Regular cardiac myocyte (primary cell): ENCODE measurements at places on chromosomes 2 and 18. TPM values are rescaled to one million over a fixed set of nuclear protein-coding genes. Genes with fewer than 3 reads are reported as not detected.

The NAGK gene
- 44.0 and 167 TPM in 2 replicates for total RNA-seq

The FAM117B gene
- total RNA-seq: 0.77 and 2.5 TPM in 2 replicates

The IL1RL1 gene
- 1.1 and 2.3 TPM in 2 replicates for total RNA-seq

The HOXD8 gene
- 0.38 and 0.85 TPM in 2 replicates for total RNA-seq

The GAD1 gene
- under 0.01 and 0.19 TPM in 2 replicates for total RNA-seq

The CGREF1 gene
- total RNA-seq: 5.0 and 14.9 TPM in 2 replicates

The NGEF gene
- 0.28 and 1.9 TPM in 2 replicates for total RNA-seq

The GPR35 gene
- 0.19 and 0.85 TPM in 2 replicates for total RNA-seq

The ANTXR1 gene
- total RNA-seq: 40.0 and 45.2 TPM in 2 replicates

The RBM44 gene
- total RNA-seq: 0.19 and 0.56 TPM in 2 replicates

The CCDC93 gene
- 17.6 and 27.3 TPM in 2 replicates for total RNA-seq

The CFAP65 gene
- total RNA-seq: not detected in 2 replicates

The CRYBA2 gene
- total RNA-seq: not detected in 2 replicates

The CCDC68 gene
- total RNA-seq: 5.0 and 5.9 TPM in 2 replicates

The VWC2L gene
- not detected in 2 replicates for total RNA-seq

The ERBB4 gene
- total RNA-seq: 0.28 and 0.77 TPM in 2 replicates

The PLCD4 gene
- total RNA-seq: 2.3 and 3.1 TPM in 2 replicates

The PLGLB1 gene
- total RNA-seq: not detected in 2 replicates

The RNU2-63P gene
- total RNA-seq: not detected in 2 replicates

The GDF7 gene
- under 0.01 and 0.28 TPM in 2 replicates for total RNA-seq

The DAPL1 gene
- not detected in 2 replicates for total RNA-seq

The POTEJ gene
- total RNA-seq: not detected in 2 replicates

The UGT1A7 gene
- total RNA-seq: not detected in 2 replicates

The FSIP2 gene
- total RNA-seq: under 0.01 and 0.19 TPM in 2 replicates

The DCDC2C gene
- not detected in 2 replicates for total RNA-seq

The R3HDM1 gene
- 6.2 and 6.5 TPM in 2 replicates for total RNA-seq

The PRADC1 gene
- 11.8 and 46.8 TPM in 2 replicates for total RNA-seq

The HSBP1L1 gene
- 0.77 and 3.4 TPM in 2 replicates for total RNA-seq

The CROCC2 gene
- not detected in 2 replicates for total RNA-seq

The TTC32 gene
- total RNA-seq: 4.2 and 7.0 TPM in 2 replicates

The CD8B2 gene
- total RNA-seq: not detected in 2 replicates

The CTNNA2 gene
- under 0.01 TPM in 1 of 2 replicates, not detected in the other for total RNA-seq

The NCKAP5 gene
- 5.0 and 9.9 TPM in 2 replicates for total RNA-seq

The MOB4 gene
- 36.1 and 45.1 TPM in 2 replicates for total RNA-seq

The UGT1A4 gene
- 0.28 TPM in 1 of 2 replicates, not detected in the other for total RNA-seq

The PRKAG3 gene
- total RNA-seq: under 0.01 TPM in 1 of 2 replicates, not detected in the other

The ZNF638 gene
- total RNA-seq: 81.9 and 154 TPM in 2 replicates

The ADGRF3 gene
- under 0.01 TPM in 2 replicates for total RNA-seq

The RAB3GAP1 gene
- total RNA-seq: 64.6 and 94.1 TPM in 2 replicates

The RTP5 gene
- not detected in 2 replicates for total RNA-seq

The SIGLEC15 gene
- total RNA-seq: 1.7 and 6.3 TPM in 2 replicates

The ABI2 gene
- total RNA-seq: 28.5 and 41.6 TPM in 2 replicates

The KLHL29 gene
- total RNA-seq: 2.9 and 3.4 TPM in 2 replicates

The DSG1 gene
- total RNA-seq: not detected in 2 replicates

The PPP1R1C gene
- 0.77 and 1.1 TPM in 2 replicates for total RNA-seq

The EDAR gene
- not detected in 2 replicates for total RNA-seq

The C2orf66 gene
- under 0.01 TPM in 1 of 2 replicates, not detected in the other for total RNA-seq
